AG08396 (cell line): ENCODE measurements at places on chromosomes 16 and 17.

DNA sequence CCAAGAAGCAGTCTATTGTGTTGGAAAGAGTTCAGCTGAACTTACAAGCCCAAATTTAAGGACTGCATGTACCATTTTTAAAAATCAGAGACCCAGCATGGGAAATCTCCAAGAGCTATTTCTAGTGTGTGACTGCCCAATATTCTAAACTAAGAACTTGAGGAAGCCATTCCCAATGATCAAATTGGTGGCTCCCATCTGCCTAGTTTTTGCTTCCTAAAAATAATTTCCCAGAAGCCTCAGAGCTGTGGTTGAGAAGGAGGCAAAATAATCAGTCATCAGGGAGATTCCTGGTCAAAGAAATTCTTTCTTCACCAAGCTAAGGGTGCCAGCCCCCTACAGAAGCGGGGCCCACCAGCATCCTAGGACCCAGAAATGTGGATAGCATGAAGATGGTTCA lies 176.1 kb upstream of the CDH5 start:
- DNase-seq, result no peak

DNA sequence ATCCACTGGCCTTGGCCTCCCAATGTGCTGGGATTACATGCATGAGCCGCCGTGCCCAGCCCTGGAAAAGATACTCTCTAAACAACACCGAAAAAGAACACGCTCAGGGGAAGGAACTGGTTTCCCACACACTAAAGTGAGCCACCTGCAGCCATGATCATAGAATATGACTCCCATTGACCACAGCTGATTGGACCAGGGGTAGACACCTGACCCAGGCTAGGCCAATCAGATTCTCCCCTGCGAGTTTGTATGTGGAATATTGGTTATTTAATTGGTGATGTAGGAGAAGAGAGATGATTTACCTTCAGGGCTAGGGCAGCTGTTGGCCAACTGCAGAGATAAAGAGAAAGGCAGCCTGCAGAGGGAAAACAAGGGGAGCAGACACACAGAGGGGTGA lies 9.0 kb upstream of the GGA2 start:
- no peak for DNase-seq

DNA sequence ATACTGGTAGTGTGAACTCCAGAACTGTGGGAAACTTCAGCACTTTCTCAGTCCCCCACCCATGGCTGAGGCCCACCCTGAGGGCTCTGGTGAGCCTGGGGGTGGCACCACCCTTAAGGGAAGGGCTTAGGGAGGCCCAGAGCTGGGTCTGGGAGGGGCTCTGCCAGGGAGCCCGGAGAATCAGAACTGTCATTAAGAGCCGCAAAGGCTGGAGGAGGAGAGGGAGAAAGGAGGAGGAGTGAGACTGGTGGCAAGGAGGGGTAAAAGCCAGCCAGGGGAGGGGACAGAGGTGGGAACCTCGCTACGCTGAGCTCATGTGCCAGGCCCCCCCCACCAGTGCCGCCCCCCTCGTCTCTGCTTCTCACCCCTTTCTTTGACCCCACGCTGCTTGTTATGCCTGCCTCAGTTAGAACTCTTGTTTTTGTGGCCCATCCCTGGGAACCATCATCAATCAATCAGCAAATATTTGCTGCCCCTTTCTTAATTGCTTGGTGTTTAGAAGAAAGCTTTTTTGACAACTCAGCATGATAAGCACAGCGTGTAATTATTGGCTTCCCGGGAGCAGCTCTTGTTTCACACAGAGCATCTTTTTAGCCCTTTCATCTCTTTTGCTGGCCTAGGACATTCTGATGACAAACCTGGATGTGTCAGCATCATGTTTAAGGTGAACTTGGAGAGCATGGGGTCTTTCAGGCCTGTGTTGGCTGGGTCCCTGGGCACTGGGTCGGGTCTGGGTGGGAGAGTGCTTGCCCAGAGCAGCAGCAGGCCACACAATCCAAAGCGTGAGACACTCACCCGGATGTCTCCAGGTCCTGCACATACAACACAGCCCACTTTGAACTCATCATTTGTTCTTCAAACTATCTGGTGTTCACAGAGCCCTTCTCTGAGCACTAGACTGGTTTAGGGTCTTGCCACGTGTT lies 77.7 kb downstream of the NETO2 start:
- no peak for DNase-seq

- no peak for DNase-seq
Measured at GRCh38 chr16:31393056-31393455, at the start of gene ITGAD. TSS of gene ITGAD (plus strand) at chr16:31393335. CDS start at chr16:31393361, 26 bp downstream.

DNA sequence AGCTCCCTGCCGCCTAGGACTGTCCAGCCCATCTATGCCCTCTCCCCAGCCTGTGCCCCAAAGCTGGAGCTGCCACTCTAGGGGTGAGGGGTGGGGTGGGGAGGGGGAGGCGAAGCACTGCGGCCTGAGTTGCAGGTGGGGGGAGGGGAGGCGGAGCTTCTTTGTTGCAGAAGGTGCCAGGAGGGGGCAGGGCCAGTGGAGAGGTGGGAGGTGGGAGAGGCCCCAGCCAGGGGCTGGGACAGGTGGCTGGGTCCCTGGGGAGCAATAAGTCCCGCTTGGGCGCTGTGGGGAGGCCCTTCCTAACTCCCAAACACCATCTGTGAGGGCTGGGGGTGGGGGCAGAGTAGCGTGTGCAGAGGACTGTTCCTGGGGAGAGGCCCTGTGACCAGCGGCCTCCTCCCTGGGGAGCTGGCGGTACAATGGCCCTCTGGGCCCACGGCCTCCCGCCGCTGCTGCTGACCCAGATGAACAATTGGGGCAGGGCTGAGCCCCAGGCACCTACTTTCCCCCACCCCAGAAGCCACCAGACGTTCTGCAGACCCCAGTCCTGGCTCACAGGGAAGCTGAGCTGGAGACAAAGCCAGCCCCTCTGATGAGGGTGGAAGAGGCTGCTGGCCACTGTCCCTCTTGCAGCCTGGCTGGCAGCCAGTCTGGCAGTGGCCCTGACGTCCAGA lies 2.2 kb upstream of the NTN3 start:
- DNase-seq, result no peak
